GM23338 (cell line): ENCODE measurements at places on chromosomes 5 and 9. TPM values are rescaled to one million over a fixed set of nuclear protein-coding genes. Genes with fewer than 3 reads are reported as not detected.

Gene AMBP
- total RNA-seq = 1.3 and 4.0 TPM in 2 replicates

DNA sequence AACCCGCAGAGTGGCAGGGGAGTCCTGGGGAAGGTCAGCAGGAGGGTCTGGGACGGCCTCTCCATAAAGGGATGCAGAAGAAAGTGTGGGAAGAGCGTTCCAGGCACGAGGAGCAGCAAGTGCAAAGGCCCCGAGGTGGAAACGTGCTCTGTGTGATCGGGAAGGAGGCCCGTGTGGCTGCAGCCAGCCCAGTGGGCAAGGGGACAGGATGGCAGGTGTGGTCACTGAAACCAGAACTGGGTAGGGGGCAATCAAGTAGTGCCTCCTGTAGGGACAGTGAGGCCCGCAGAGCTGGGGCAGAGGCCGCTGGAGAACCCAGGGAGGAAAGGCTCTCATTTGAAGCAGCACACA lies 16.3 kb upstream of the LAMC3 start:
- no peak overlapping the region for H3K27ac ChIP-seq
- no peaks in the 10 kb centered on the region for H3K27me3 ChIP-seq
- H3K36me3 ChIP-seq = no peaks in the 10 kb centered on the region
- no peak overlapping the region for H3K4me3 ChIP-seq

- no peak overlapping the region for H3K27ac ChIP-seq
- DNase-seq = peak; percentile 66
- H3K4me3 ChIP-seq = peak overlapping the region; percentile 82
- H3K4me1 ChIP-seq = peaks cover 19% of the 10 kb centered on the region
- peaks cover 26% of the 10 kb centered on the region for H3K27me3 ChIP-seq
- no peaks in the 10 kb centered on the region for H3K36me3 ChIP-seq
These were observed 23.2 kb upstream of the PTGS1 start for GRCh38 chr9:122347348-122348287.

DNA sequence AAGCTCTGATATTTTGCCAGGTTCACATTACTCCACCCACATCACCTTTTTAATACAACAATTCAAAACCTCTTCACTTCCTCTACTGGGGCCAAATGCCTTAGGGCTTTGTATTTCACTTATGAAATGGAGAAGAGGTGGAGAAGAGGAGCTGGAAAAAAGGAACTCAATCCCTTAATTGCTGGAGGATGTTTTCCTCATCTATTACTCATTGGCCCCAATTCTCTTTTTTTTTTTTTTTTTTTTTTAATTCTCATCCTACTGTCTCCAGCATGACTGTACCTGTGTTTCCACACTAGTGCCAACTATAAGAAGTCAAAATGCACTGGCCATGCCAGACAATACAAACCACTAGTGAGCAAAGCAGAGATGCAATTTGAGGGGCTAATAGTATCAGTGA lies 20.9 kb downstream of the FAM13B start:
- no peak overlapping the region for H3K4me3 ChIP-seq
- H3K4me1 ChIP-seq = no peaks in the 10 kb centered on the region
- H3K27ac ChIP-seq = no peak overlapping the region
- peaks cover 27% of the 10 kb centered on the region; the same call in 1 of the 2 replicates for H3K36me3 ChIP-seq
